Mesendoderm (in vitro differentiated cells): ENCODE measurements at places on chromosomes 5 and 9.

GRCh38 chr5:72305194-72306142 lies 14.6 kb downstream of the MRPS27 start:
- no peak for DNase-seq

GRCh38 chr5:146463446-146463845 lies 16.3 kb downstream of the TCERG1 start:
- no peak for DNase-seq

GRCh38 chr9:104903609-104904008 lies 24.3 kb downstream of the ABCA1 start:
- peak; percentile 66 for DNase-seq

DNA sequence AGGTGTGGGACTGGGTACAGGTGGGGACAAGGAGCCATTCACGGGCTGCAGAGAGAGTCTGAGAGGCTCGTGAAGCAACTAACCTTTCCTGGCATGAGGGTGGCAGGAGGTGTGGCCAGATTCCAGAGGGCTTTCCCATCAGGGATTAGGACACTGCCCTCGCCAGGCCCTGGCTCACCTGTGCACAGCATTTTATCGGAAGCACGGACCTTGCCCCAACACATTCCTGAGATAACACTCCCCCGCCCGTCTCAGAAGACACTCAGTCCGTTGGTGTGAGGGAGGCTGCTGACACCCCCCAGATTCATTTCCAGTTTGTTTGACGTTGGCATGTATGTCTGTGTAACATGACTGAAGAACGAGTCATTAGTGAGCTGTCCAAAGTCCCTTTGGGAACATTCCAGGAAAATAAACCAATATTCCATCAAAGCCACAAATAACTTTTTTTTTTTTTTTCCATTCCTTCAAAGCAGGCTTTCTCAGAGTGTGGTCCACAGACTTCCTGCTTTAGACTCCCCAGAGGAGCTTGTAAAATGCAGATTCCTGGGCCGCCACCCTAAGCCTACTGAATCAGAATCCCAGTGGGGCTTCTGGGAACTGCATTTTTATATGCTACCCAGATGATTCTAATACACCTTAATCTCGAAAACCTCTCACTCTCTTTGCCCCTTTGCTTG lies 23.4 kb downstream of the WWC1 start:
- DNase-seq = peak; percentile 72

GRCh38 chr9:34430843-34431437 lies 27.4 kb downstream of the FAM219A start:
- DNase-seq = peak; percentile 77

DNA sequence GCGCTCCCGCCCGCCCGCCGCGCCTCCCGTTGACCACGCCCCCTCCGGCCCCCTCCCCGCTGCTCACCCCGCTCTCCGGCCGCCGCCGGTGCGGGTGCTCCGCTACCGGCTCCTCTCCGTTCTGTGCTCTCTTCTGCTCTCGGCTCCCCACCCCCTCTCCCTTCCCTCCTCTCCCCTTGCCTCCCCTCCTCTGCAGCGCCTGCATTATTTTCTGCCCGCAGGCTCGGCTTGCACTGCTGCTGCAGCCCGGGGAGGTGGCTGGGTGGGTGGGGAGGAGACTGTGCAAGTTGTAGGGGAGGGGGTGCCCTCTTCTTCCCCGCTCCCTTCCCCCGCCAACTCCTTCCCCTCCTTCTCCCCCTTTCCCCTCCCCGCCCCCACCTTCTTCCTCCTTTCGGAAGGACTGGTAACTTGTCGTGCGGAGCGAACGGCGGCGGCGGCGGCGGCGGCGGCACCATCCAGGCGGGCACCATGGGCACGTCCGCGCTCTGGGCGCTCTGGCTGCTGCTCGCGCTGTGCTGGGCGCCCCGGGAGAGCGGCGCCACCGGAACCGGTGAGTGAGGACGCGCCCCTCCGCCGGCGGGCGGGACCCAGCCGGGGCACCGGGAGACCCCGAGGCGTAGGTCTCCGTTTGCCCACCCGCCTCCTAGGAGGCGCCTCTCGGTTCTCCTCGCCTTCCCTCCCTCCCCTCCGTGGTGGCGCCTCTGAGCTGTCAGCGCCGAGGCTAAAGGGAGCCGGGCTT lies at the start of gene VLDLR:
Gene VLDLR, plus strand, starts transcription at position 66 of the 739 bp plus-strand sequence. Its CDS starts 403 bp downstream, at position 469.
- peak; percentile 76 for DNase-seq

GRCh38 chr5:79982136-79982535 lies 8.9 kb downstream of the MTX3 start:
- no peak for DNase-seq
